Left ventricle myocardium inferior (tissue), 1 donor: ENCODE measurements at places on chromosomes 2 and 18. TPM values are rescaled to one million over a fixed set of nuclear protein-coding genes. Genes with fewer than 3 reads are reported as not detected.

UBE2F gene
- total RNA-seq, result 63.5 TPM

DNA sequence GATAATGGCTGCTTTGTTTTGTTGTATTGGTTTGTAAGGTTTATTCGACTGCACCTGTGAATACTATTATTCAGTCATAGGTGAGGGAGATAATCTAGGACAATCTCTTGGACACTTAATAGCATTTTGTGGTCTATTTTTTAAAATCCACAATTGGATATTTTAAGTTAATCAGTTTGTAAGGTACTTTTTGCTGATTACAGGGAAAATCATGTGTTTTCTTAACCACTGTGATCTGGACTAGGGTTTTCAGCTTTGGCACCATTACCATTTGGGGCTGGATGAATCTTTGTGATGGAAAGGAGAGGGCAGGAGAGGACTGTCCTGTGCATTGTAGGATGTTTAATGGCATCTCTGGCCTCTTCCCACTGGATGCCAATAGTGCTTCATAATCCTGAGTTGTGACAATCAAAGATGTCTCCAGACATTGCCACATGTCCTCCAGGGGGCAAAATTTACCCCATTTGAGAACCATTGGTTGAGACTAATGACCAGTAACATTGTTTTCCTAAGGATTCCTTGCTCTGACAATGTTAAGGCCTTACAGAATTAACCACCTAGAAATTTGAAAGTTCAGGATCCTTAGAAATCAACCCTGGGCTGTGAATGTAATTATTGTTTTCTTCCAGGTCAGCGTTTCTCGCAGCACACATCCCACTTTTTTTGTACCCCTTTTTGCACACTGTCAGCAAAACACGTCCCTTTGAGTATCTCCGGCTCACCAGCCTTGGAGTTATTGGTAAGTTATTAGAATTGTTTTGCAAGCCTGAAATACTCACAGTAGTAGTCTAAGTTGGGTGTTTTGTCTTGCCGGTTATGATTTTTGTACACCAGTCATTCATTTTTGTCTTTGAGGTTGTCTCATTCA is 15.6 kb downstream of the CNOT9 start:
- H3K36me3 ChIP-seq, result peaks cover 85% of the 10 kb centered on the region
- H3K27me3 ChIP-seq, result no peaks in the 10 kb centered on the region
- H3K4me3 ChIP-seq, result no peak overlapping the region
- H3K27ac ChIP-seq, result no peak overlapping the region

- DNase-seq, result no peak
- H3K4me1 ChIP-seq, result peaks cover 58% of the 10 kb centered on the region
- no peaks in the 10 kb centered on the region for H3K36me3 ChIP-seq
- no peaks in the 10 kb centered on the region for H3K27me3 ChIP-seq
- H3K27ac ChIP-seq, result peak overlapping the region; percentile 93
Measured at GRCh38 chr2:203532957-203533658, 2.0 kb downstream of the RAPH1 start.

DNA sequence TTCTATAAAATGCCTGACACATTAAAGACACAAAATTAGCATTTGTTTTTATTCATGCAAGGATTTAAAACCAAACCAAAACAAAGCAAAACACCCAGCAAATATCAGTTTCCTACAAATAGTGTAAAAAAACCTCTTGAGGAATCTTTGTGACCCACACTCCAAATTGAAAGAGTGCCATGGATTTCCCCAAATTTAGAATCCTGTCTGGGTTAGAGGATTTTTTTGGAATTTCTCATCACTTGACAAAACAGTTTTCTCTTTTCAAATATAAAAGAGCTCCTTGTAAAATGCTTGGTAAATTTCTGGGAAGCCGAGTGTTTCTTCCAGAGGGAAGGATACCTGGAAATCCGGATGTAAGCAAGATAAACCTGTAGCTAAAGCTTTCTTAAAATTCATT is 1.7 kb upstream of the FN1 start:
- peaks cover 5% of the 10 kb centered on the region for H3K36me3 ChIP-seq
- peak overlapping the region; percentile 77 for H3K4me3 ChIP-seq
- no peak for DNase-seq
- peak overlapping the region; percentile 91 for H3K27ac ChIP-seq
- peaks cover 26% of the 10 kb centered on the region for H3K27me3 ChIP-seq
